ENCODE measurements at places on chromosomes 5 and 9.
A peak's percentile ranks its signal among the peaks of the same experiment; 100 is the strongest.

DNA sequence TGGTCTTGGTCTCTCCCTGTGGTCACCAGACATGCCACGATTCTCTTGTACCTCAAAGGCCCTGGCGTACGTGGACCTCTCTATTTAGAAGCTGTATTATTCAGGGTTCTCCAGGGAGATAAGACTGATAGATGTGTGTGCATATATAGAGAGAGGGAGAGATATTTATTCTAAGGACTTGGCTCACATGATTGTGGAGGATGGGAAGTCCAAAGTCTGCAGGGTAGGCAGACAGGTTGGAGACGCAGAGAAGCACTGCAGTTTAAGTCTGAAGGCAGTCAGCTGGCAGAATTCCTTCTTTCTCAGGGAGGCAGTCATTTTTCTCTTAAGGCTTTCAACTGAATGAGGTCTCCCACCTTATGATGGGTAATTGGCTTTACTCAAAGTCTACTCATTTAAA is 16.3 kb downstream of the C9orf57 start:
- DNase-seq = no peak

GRCh38 chr5:65077653-65078052 is 308.9 kb downstream of the CWC27 start:
- no peak for DNase-seq

DNA sequence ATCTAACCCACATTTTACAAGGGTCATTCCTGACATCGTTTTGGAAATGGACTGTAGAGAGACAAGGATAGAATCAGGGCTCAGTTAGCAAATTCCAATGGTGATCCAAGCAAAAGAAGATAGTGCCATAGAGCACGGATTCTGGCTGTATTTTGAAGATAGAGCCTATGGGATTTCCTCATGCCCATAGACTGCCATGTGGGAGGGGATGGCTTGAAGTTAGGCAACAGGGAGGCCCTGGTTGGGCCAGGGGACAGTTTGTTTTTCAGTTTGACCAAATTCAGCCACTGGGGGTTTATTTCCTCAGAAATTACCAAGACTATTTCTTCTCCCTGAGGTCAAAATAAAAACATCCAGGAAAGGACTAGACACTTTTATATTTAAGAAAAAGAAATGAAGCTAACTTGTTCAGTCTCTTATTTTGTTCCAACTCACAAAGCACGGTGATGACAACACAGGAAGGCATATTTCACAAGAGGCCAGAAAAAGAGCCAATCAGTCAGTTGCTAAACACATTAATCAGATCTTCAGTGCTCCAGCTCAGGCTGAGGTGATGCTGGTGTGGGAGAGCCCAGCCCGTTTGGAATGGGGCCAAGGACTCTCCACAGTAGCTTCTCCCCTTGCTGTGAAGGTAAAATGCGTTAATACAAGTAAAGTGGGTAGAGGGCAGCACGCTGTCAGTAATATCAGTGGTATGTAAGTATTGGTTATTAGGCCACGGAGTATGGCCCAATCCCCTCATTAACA is 4.4 kb upstream of the DCTN4 start:
- no peak for DNase-seq

DNA sequence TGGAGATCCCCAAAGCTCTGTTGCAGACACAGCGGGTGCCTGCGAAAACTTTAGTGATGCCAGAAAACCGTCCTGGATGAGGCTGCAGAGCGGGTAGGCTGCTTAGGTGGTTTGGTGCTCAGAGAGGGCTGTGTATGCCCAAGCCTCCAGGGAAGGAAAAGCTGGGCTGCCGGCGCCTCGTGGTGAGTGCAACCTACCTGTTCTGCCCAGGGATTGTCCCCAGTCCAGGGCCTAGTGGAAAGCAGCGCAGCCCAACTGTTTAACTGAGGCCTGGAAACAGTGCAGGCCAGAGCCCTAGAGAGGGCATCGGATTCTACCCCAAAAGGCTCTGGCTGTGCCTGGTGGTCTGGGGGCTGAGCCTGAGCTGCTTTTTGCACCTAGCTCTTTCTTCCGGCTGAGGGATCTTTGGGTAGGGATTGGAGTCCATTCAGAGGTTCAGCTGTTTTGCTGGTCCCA is 2.8 kb downstream of the LMX1B start:
- DNase-seq = peak; percentile 11

- DNase-seq = no peak
Observed at GRCh38 chr5:158838781-158839180, 260.9 kb downstream of the EBF1 start.

DNA sequence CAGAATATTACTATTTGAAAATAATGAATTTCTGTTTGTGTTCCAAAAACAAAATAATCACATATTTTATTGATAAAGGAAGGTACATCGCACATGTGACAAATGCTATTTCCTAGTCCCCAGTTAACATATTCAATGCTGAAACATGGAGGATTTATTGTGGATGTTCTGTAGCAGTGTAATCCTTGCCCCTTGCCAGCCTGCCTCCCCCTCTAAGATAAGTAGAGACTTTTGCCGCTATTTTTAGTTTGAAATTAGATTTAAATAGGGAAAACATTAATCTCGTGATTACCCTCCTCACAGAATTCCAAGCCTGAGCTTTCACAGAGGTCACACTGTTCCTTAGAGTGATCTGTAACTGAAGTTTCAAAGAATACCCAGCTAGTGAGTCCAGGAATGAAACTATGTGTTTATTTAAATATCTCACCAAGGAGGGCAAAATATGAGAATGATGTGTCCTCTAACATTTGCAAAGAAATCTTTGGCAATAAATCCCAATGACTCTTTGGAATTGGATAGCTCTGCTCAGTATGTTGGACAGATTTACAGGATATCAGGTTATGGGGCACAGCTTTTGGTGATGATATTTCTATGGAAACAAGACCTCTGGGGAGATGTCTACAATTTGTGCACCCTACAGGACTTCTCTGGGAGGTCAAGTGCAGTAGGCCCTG is 17.3 kb downstream of the CTXN3 start:
- DNase-seq = no peak

- no peak for DNase-seq
Observed at GRCh38 chr5:29894668-29895067, 1298.8 kb upstream of the CDH6 start.

GRCh38 chr5:40986666-40987065 is 77.4 kb downstream of the C7 start:
- DNase-seq = no peak

DNA sequence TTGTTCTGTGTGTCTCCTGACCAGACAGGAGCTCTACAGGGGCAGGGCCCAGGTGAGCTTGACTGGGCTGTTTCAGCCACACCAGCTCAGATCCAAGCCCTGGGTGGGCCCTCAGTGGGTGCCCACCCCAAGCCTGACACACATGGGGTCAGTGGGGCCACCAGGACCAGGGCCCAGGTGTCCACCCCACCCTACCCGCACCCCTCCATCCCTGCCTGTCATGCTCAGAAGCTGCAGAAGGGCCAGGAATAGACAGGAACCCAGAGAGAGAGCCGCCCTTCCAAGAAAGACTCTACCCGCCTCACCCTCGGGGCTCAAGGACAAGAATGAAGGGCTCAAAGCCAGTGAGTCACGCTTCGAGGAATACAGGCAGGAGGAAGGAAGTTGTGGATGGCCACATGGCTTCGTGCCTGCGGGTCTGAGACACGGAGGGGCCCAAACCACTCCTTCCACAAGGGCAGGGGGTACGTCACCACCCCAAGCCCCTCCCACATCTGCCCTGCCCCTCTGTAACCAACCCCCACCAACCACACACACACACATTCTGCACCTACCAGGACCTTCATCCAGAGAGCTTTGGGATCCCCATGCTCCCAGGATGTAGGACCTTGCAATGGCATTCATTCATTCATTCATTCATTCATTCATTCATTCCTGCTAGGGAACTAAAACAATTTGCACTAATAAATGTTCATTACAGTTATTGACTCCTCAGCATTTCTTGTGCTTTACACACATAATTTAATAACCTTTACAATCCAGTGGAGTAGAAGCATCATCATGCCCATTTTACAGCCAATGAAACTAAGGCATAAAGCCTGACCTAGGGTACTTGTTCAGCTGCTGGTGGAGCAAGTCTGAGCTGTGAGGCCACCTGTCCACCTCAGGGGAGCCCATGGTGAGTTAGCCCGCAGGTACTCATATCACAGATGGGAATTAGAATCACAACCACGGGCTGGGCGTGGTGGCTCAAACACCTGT is 55.9 kb upstream of the STXBP1 start:
- no peak for DNase-seq

GRCh38 chr5:128284236-128284635 is 200.7 kb downstream of the SLC12A2 start:
- DNase-seq = no peak

DNA sequence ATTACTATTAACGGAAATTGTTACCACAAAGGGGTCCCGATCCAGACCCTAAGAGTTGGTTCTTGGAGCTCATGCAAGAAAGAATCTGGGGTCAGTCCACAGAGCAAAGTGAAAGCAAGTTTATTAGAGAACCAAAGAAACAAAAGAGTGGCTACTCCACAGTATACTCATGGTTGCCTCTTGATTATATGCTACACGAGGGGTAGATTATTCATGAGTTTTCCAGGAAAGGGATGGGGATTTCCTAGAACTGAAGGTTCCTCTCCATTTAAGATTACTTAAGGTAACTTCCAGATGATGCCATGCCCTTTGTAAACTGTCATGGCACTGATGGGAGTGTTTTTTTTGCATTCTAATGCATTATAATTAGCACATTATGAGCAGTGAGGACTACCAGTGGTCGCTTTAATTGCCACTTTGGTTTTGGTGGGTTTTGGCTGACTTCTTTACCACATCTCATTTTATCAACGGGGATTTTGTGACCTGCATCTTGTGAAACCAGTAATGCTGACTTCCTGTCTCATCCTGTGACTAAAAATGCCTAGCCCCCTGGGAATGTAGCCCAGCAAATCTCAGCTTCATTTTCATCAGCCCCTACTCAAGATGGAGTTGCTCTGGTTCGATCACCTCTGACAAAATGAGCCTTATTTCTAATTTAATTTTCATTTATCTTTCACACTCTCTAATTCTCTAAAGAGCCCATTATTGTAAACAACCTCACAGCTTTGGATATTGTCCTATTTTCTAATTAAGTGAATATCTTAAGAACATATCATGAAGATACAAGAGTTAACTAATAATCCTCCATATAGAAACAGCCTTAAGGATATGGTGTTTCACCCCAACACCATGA is 336.3 kb downstream of the RASEF start:
- DNase-seq = no peak

GRCh38 chr9:6243746-6244145 is 28.1 kb downstream of the IL33 start:
- no peak for DNase-seq

GRCh38 chr5:170451747-170452365 is 52.0 kb upstream of the KCNIP1 start:
- no peak for DNase-seq

- DNase-seq = no peak
Observed at GRCh38 chr5:74543162-74543995, 97.1 kb downstream of the ENC1 start.

- no peak for DNase-seq
Observed at GRCh38 chr5:100516285-100516684, 18.9 kb upstream of the FAM174A start.

Measured in glutamatergic neuron (in vitro differentiated cells).